HT1080 (cell line): ENCODE measurements at places on chromosomes 5 and 9. TPM values are rescaled to one million over a fixed set of nuclear protein-coding genes. Genes with fewer than 3 reads are reported as not detected.
A peak's percentile ranks its signal among the peaks of the same experiment; 100 is the strongest.

DNA sequence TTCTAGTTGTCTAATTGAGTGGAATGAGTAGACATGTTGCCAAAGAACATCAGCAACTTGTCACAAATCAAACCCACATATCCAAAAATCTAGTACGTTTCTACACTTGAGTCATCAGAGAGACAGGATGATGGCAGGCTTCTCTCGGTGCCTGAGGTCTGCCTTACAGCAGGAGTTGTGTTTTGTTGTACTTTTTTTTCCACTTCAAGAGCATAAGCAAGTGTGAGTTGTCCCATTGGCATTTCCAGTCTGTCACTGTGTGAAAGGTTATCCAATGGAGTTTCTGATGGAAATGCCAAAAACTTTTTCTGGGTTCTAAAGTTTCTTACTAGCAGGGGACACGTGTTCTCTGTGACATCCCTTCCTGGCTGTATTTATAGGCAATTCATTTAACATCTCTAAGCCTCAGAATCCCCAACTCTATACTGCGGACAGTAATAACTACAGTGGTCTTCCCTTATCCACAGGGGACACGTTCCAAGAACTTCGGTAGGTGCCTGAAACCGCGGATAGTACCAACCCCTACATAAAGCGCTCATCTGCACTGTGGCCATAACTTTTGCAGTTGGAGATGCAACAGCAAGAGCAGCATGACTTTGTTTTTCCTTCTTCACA, 246.5 kb downstream of the SYK start:
- DNase-seq: peak; percentile 87

DNA sequence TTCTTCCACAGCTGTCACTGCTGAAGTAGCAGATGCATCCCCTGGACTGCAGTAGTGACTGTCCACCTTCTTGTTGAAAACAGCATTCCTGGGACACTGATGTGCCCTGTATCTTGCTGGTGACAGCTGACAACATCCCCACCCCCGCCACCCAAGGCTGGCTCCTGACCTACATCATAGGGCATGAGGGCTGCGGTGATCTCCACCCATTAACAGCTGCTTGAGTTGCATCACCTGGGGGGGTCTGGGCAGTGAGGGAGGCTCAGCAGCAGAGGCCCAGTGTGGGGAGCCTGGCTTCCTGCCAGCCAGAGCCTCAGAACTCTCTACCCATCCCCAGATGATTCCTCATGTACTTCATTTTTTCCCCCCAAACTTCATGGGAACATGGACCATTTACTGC, 4.1 kb downstream of the PRUNE2 start:
- DNase-seq: no peak

DNA sequence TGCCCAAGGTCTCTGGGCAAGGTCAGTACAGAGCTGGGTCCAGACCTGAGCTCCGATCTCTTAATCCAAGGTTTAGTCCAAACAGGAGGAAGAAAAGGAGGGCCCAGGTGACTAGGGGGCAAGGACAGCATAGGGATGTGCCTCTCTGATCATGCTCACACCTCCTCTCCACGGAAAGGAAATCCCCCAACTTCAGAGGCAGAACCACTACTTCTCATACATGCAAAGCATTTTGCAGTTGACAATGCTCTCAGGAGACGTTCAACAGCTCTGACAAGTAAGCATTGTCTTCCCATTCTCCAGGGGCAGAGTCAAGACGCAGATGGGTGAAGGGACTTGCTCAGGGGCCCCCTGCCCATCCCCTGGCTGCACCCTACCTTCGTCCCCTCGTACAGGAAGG, 8.7 kb upstream of the CORO2A start:
- no peak for DNase-seq

DNA sequence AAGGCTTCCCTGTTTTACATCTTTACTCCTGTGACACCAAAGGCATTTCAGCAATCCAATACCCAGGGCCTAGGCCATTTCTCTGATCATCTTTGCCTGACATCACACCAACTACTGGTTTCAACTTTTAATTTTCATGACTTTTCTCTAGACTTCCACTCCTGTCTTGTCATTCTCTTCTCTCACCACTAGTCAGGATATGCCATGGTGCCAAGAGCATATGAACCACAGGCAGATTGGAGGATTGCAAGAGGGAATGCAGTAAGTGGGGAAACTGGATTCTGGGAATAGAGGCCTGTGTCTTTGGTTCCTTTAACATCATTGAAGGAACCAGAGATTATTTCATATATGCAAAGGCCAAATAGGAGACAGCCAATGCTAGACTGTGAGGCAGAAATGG, 69.3 kb downstream of the ANKRD31 start:
- peak; percentile 20 for DNase-seq

ZNF883 gene
- total RNA-seq: 4.7 and 5.7 TPM in 2 replicates
